Putamen (tissue), 1 donor: ENCODE measurements at places on chromosomes 12 and 14.

- no peak for DNase-seq
Measured at GRCh38 chr12:117580015-117580717, 218.7 kb upstream of the NOS1 start.

DNA sequence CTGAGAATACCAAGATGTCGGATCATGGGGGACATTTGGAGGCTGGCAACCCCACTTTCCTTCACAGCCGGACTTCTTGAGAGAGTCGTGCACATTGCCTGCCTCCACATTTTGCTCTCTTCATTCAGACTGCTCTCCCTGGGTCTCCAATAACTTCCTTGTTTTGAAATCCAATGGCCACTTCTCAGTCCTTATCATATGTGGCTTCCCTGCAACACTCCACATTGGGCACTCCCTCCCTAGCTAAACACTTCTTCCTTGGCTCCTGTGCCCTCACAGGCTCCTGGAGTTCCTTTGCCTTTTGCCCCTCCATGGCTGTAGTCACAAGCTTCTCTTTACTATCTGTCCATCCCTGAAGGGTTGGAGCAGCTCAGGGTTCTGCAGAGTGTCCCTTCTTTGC lies 30.1 kb downstream of the NPC2 start:
- no peak for DNase-seq

DNA sequence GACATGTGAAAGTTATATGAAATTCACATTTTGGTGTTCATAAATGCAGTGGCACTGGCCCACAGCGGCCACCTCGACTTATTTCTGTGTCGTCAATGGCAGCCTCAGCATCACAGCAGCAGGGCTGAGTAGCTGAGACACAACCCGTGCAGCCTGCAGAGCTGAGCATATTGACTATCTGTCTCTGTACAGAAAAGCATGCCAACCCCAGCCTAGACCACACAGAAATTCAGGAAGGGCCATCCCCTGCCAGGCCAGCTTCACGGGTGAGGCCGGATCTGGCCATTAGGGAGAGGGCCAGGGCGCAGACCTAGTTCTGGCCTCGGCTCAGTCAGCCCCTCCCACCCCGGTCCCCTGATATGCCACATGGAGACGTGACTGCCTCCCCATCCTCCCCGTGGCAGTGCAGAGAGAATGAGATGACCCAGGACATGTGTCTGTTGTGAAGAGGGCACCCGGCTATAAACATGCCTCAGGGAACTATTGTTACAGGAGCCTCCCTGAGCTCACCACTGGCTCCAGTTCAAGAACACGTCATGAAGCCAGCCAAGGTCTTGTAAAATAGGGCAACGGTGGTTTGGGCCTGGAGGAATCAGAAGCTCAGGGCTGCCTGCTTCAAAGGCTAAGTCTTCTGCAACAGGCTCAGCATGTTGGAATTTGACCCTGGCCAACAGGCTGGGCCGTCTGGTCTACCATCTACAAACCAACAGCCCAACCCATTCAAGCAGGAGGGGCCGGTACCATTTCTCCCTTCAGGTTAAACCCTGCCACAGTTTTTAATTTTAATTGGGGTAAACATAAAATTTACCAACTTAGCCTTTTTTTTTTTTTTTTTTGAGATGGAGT lies 25.5 kb downstream of the SCARB1 start:
- DNase-seq, result peak; percentile 81

DNA sequence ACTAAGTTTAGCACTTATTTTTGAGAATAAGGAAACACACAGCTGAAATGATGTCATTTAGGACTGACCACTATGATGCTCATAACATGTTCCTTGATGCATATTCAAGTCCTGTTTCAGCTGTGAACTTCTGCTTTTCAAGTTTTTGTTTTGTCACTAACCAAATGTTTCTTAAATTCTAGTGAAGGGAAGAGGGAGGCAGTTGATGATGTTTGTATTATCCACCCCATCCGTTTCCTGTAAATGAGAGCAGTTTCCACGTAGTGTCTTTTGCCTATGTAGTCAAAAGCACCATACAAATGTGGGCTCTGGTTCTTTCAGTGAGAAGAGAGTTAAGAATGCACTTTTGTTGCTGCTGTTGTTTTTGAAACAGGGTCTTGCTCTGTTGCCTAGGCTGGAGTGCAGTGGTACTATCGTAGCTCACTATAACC lies 491.8 kb downstream of the PCNX1 start:
- no peak for DNase-seq

GRCh38 chr14:22285991-22286390 lies 303.0 kb downstream of the DAD1 start:
- no peak for DNase-seq

- no peak for DNase-seq
Measured at GRCh38 chr14:89760086-89760485, 194.4 kb downstream of the EFCAB11 start.

DNA sequence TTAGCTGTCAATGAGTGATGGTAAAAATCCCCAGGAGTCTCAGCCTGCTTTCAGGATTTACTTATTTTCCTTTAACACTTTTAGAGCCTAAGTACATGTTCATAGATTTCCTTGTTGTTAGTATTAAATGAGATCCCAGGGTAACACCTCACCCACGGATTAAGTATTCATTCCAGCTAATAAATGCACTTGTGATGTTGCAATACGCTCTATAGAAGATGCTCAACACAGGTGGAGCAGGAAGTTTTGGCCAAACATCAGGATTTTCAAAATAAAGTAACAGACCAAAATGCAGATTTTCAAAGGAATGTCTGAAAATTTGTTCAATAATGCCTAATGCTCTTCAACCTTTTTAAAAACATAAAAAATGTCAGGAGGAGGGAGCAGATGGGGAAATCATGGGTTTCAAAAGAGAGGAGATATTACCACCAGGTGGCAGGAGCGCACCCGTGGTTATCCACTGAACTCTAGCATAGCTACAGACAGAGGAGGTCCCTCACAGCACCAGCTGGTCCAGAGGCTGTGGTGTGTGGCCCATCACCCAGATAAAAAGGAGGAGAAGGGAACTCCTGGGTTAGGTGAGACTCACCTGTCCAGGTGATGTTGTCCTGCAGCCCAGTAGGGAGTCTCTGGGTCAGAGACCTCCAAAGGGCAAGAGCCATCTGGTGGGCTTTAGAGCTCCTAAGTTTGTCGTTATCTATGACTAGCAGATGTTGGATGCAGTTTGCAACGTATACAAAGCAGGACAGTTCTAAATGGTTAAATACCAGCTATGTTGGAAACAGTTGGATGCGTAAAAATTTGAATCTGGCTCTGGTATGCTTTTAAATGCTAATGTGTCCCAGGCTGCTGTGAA lies 1158.4 kb upstream of the TMEM132C start:
- peak; percentile 30 for DNase-seq

DNA sequence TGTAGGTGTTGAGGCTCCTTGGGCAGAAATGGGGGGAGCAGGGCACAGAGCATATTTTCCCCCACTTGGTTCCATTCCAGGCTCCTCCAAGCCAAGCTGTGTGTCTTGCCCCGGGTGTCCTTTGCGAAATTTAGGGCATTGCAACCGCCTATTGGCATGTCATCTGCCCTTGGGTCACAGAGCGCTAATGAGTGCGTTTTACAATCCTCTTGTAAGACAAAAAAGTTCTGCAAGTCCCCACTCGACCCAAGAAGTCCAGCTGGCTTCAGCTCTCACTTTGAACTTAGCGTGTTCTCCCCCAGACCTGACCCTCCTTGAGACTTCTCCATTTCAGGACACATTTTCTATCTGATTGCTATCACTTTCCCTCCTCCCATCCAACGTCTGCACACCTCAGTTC lies 6.1 kb upstream of the LRTM2 start:
- no peak for DNase-seq

DNA sequence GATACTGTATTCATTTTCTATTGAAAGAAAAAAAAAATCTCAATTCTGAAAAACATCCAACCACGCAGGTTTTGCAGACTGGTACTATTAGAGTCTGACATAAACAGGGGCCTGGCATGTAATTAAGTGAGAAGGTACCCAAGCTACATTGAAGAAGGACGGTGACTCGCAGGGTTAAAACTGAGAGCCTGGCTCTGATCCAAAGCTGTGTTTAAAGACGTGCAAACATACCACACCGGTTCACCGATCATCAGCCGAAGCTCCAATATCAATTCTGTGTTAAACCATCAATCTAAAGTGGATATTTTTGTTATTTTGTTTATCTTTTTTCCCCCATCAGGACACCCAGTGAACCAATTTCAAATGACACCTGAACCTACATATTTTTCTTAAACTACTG lies 108.1 kb upstream of the DIO3 start:
- DNase-seq, result no peak

- peak; percentile 38 for DNase-seq
Measured at GRCh38 chr14:56119201-56119981, 1.2 kb downstream of the PELI2 start.

DNA sequence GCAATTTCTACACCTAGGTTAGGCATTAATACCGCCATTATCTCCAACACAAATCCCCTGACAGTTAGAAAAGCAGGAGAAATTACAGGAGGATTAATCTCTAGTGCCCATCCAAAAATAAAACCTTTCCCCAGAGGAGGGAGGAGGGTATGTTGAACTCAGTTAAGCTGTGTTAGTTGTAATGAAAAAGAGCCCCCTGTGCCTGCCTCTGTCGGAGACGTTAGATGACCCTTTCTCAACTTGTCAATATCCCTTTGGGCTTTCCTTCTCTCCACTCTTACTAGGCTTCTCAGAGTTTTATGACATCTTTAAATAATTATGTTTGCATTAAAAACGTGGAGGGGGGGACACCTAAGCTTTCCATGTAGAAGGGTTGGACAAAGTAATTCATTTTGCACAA lies 278.2 kb downstream of the PDZRN4 start:
- DNase-seq, result no peak

- DNase-seq, result no peak
Measured at GRCh38 chr14:64293976-64294671, at the start of gene ESR2. ESR2 (minus strand) TSS chr14:64294371; CDS start chr14:64282985, 11,386 bp downstream.

GRCh38 chr12:2147335-2147734 lies 94.5 kb downstream of the CACNA1C start:
- no peak for DNase-seq

DNA sequence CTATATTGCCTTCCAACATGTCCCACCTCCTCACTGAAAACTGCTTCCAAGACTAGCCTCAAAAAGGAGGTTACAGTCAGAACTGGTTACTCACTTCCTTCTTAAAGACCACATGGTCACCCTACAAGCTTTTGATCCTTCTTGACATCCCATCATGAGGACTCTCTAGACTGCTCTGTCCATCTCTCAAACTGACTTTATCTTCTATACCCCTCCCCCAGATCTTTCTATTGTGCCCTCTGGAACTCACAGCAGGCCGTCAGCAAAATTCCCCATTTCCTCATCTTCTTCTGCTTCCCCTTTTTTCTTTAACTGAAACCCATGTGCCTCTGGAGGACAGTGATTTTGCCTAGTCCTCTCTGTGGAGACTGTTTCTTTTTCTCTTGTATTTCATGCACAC lies 18.1 kb upstream of the IGF1 start:
- peak; percentile 22 for DNase-seq

- peak; percentile 23 for DNase-seq
Measured at GRCh38 chr12:100668945-100669536, 95.6 kb downstream of the GAS2L3 start.

- no peak for DNase-seq
Measured at GRCh38 chr12:123148223-123148622, 2.7 kb downstream of the PITPNM2 start.

DNA sequence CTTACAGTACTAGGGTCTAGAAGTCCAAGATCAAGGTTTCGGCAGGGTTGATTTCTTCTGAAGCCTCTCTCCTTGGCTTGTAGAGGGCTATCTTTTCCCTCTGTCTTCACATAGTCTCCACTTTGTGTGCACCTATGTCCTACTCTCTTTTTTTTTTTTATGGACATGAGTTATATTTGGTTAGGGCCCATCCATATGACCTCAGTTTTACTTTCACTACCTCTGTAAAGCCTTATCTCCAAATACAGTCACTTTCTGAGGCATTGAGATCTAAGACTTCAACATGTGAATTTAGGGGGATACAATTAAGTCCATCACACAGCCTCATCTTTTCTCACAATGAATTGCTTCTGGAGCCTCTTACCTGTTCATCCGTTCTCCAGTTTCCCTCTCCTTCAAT lies 5.9 kb upstream of the SPTB start:
- no peak for DNase-seq

DNA sequence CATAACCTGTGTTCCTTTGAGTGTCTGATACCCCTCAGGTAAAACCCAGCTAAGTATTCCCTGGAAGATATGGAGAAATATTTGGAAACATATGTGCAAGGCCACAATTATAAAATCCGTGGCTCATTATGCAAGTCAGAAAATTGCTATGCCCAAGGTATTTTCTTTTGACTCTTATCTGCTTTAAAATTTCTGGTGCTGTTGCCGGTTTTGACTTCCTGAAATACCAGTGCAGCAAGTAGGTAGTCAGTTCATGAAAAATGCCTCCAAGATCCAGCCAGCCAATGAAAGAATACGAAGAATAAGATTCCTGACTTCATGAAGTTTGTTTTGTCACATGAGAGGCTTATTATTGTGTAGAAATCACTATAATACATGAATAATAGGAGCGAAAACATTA lies 20.2 kb upstream of the FUT8 start:
- DNase-seq, result no peak

- no peak for DNase-seq
Measured at GRCh38 chr14:92601757-92602417, 88.3 kb downstream of the RIN3 start.

DNA sequence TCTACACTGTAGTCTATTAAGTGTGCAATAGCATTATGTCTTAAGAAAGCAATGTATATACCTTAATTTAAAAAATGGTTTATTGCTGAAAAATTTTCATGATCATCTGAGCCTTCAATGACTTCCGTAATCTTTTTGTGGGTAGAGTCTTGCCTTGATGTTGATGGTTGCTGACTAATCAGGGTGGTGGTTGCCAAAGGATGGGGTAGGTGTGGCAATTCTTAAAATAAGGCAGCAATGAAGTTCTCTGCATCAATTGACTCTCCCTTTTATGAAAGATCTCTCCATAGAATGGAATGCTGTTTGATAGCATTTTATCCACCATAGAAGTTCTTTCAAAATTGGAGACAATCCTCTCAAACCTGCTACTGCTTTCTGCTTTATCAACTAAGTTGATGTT lies 41.1 kb downstream of the BBS10 start:
- DNase-seq, result no peak

DNA sequence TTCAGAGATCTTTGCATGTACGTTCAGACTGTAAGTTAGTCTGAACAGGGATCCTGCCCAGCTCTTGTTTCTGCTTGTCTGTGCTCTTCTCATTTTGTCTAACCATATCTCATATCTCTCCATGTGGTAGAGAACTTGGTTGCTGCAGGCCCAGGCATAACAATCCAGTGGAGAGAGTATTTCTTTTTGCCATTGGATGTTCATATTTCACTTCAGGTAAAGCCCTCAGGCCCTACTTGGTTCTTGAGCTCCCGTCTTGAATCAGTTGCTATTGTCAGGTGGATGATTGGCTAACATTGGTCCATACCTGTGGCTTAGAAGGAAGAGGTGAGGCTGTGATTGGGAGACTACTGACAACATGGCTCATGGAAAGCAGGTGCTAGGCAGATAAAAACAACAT lies 357.7 kb upstream of the FLRT2 start:
- no peak for DNase-seq

- no peak for DNase-seq
Measured at GRCh38 chr14:96727073-96727472, 70.1 kb upstream of the VRK1 start.

DNA sequence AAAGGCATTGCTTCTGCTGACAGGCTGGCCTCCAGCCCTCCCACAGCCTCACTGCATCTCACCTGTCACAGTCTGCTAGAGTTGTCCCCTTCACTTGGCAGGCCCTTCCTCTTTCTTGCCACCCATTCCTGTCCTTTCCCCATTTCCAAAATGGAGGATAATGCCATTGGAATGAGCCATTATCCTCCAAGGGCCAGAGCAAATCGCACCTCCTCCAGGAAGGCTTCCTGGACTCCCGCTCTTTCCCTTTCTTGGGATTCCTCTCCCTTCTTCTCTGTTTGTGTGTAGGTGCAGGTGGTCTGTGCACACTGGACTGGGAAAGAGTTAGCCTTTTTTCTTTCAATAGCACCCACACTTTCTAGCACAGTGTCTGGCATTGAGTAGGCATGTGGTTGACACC lies 3.8 kb downstream of the KRT82 start:
- no peak for DNase-seq
